ENCODE measurements at places on chromosomes 5 and 9.

DNA sequence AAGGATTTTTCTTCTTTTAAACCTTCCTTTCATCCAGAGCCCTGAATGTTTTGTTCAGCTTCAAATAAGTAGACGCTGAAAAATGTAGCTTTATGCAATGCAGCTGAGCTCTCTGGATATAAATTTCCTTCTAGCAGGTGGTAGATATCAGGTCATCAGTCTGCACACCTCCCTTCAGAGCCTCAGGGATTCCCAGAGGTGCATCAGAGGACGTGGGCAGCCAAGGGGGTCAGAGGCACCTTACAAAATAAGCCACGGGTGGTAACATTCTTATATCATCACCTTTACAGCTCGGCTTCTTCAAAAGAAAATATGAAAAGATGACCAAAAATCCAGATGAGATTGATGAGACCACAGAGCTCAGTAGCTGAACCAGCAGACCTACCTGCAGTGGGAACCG is 19.3 kb downstream of the MOCS2 start:
- DNase-seq, result no peak

GRCh38 chr5:68839019-68839552 is 254.7 kb upstream of the SLC30A5 start:
- DNase-seq, result no peak

DNA sequence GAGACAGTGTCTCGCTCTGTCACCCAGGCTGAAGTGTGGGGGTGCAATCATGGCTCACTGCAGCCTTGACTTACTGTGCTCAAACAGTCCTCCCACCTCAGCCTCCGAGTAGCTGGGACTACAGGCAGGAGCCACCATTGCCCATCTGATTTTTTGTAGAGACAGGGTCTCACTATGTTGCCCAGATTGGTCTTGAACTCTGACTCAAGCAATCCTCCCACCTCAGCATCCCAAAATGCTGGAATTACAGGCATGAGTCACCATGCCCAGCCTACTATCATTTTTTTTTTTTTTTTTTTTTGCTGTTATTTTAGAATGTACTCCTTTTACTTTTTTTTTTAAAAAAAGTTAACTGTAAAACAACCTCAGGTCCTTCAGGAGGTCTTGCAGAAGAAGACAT is 449.0 kb downstream of the CCDC171 start:
- DNase-seq, result no peak

GRCh38 chr5:52964138-52964537 is 25.0 kb upstream of the ITGA2 start:
- DNase-seq, result no peak

GRCh38 chr9:131402738-131403492 is 9.0 kb downstream of the PRRC2B start:
- DNase-seq, result no peak

- DNase-seq, result peak; percentile 92
These were observed 17.2 kb downstream of the TRIM14 start for GRCh38 chr9:98101868-98102273.

GRCh38 chr5:111201705-111202104 is 22.5 kb upstream of the CAMK4 start:
- DNase-seq, result no peak

DNA sequence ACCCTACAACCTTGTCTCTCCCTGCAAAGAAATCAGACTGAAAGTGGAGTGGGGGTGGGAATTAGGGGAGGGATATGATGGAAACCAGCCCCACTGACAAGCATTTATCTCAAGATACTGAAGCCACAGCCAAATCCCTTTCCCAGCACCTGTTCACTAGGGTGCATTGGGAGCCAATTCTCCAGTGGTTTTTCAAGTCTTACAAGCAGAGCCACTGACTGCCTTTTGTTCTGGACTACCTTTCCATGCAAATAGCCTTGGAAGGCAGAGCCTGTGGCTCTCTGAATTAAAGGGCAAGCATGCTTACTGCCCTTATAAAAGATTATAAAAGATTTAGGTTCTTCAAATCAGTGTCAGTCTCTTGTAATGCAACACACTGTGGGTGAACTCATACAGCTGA is 8.8 kb upstream of the GGTA1 start:
- no peak for DNase-seq

- DNase-seq, result no peak
These were observed 57.1 kb upstream of the IZUMO3 start for GRCh38 chr9:24602693-24603352.

DNA sequence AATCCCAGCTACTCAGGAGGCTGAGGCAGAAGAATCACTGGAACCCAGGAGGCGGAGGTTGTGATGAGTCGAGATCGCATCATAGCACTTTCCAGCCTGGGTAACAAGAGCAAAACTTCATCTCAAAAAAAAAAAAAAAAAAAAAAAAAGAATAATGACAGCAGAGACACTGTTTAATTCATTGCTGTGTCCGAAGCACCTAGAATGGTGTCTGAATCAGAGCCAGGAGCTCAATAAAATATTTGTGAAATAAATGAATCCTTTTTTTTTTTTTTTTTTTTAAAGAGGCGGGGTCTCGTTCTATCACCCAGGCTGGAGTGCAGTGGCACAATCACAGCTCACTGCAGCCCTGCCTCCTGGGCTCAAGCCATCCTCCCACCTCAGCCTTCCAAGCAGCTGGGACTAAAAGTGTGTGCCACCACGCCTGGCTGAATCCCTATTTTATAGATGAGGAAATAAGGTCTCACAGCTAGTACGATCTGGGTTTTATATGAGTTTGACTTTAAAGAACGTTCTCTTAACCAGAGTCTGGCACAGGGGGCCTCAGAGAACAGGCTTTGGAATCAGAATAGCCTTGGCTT is 47.8 kb downstream of the THOC3 start:
- DNase-seq, result no peak

- DNase-seq, result no peak
These were observed 541.4 kb downstream of the KCTD16 start for GRCh38 chr5:144712090-144712489.

DNA sequence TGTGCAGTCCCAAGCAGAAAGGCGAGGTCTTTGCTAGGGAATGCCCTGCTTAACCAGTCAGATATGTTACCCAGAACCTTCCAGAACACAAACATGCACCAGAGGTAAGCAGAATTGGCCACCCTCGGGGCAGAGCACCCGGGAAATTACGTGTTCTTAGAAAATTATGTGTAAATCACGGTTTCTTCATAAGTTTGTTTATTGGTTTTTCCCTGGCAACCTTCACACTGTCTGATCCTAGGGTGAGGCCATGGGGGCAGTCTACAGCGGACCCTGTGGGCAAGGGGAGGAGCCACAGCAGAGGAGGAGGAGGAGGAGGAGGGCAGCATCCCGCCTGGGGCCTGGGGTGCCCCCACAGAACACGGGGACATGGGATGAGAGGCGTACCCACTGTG is 31.4 kb downstream of the RXRA start:
- no peak for DNase-seq

DNA sequence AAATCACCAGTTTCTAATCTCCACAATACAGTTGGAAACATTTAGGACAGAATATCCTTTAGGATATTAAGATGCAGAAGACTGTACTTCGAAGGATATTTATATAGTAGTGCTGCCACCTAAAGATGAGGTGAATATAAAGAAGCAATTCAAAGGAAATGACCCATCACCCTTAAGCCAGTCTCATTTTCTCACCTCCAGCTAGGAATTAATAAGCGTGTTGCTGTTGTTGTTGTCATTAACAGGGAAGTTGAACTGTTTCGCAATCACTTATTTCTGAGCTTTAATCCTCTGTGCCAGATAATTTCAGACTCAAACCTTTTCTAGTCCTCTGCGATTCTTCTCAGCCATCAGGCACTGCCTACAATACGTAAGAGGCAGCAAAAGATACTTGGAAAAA is 7.8 kb upstream of the PURA start:
- no peak for DNase-seq

- DNase-seq, result no peak
These were observed 440.0 kb upstream of the MPDZ start for GRCh38 chr9:13719446-13719845.

DNA sequence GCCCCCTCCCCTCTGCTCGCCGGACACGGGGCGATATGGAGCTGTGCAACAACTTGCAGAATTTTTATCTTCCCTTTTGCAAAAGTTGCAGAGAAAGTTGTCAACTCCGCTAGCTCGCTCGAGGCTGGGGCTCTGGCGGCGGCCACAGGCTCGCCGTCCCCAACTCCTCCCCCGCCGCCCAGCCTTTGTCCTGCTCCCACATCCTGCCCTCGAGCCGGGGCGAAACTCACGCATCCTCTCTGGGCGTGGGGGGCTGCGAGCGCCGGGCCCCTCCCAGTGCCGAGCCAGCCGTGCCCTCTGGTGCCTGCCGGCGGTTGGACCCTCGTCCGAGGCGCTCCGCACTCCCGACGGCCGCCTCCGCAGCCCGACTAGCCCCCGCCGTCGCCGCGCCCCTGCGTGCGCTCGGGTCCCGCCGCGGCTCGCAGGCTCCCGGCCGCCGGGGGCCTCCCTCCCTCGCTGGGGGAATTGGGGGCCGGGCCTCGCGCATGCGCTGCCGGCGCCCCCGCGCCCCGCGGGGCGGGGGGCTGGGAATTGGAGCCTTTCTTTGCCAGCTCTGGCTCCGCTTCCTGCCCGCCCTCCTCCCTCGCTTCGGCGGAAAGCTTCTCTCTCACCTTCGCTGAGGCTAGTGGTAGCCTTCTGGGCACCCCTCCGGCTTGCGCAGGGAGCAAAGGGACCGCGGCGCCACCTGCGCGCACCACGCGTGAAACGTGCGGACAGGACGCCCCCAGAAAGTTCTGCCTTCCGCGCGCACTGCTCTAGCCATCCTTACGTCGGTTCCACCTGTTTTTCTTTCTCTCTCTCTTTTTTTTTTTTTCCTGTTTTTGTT is at the start of gene CCNJL:
Gene CCNJL, minus strand, starts transcription at position 431 of the 826 bp plus-strand sequence. CDS start 641 bp downstream, outside the sequence.
- no peak for DNase-seq

GRCh38 chr5:174532455-174533453 is 191.6 kb upstream of the MSX2 start:
- no peak for DNase-seq

DNA sequence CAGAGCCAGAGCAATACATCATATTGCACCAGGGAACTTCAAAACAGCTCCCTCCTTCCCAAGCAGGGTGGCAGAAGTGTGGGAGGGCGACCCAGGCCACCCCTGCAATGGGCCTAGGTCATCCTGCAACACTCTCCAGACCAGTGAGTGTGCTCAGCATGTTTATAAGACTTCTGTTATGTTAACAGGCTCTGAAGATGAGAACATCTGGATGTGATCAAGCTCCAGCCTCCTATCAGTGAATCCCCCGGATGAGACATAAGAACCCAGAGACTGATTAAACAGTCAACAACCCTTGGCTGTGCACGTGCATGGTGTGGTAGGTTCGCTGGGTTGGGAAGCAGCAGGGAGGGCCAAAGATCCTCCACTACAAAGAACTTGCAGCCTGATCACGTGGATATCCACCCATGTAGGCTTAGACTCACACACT is 63.3 kb downstream of the ABCA1 start:
- DNase-seq, result no peak

- no peak for DNase-seq
These were observed 19.3 kb downstream of the NFIB start for GRCh38 chr9:14294659-14295058.

GRCh38 chr9:34279411-34279810 is 49.7 kb downstream of the KIF24 start:
- DNase-seq, result no peak

- no peak for DNase-seq
These were observed 59.1 kb downstream of the CDC42SE2 start for GRCh38 chr5:131322926-131323325.

- no peak for DNase-seq
These were observed 53.5 kb upstream of the TAF11L2 start for GRCh38 chr5:17444496-17444895.

- no peak for DNase-seq
These were observed 15.0 kb downstream of the ACSL6 start for GRCh38 chr5:131996210-131997025.

GRCh38 chr5:143564417-143564816 is 160.9 kb upstream of the NR3C1 start:
- DNase-seq, result no peak

DNA sequence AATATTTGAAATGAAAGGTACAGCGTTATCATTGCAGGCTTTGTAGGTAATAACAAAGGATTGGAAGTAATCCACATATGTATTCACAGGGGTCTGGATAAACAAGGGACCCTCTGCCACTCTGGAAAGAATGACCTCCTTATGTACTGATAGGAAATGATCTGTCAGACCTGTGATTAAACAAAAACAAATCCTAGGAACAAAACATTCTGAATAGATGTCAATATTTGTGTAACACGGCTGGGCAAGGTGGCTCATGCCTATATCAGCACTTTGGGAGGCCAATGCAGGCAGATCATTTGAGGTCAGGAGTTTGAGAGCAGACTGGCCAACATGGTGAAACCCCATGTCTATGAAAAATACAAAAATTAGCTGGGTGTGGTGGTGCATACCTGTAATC is 42.3 kb downstream of the NSUN2 start:
- no peak for DNase-seq

Data from naive thymus-derived CD4-positive, alpha-beta T cell (primary cell).